ENCODE measurements at places on chromosomes 3 and 15.

GRCh38 chr3:40118091-40118490 is 191.4 kb upstream of the EIF1B start:
- DNase-seq, result no peak

DNA sequence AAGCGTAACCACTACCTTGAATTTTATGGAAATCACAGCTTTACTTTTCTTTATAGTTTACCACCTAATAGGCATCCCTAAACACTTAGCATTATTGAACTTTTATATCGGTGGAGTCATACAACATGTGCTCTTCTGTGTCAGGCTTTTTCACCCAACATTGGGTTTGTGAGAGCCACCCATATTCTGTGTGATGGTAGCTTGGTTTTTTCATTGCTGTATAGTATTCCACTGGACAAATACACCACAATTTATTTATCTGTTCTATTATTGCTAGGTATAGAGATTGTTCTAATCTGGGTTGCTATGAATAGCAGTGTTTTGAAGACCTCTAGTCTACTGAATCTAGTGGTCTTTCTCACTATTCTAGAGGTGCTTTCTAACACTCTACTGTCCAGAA is 31.6 kb upstream of the ATP1B3 start:
- DNase-seq, result no peak

DNA sequence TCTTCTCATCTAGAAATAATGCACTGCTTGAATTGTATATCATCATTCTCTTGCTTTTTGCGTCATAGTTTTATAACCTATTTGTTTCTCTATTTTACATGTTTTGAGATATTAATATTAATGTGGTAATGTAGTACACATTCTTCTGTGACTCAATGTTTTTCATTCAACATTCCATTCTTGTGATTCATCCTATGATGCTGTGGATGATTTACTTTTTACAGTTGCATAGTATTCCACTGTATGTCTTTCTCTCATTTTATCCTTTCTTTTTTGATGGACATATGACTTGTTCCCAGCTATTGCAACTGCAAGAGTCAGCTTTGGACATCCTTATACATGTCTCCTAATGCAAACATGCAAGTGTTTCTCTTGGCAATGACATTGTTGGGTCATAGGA is 20.6 kb upstream of the VEPH1 start:
- no peak for DNase-seq

DNA sequence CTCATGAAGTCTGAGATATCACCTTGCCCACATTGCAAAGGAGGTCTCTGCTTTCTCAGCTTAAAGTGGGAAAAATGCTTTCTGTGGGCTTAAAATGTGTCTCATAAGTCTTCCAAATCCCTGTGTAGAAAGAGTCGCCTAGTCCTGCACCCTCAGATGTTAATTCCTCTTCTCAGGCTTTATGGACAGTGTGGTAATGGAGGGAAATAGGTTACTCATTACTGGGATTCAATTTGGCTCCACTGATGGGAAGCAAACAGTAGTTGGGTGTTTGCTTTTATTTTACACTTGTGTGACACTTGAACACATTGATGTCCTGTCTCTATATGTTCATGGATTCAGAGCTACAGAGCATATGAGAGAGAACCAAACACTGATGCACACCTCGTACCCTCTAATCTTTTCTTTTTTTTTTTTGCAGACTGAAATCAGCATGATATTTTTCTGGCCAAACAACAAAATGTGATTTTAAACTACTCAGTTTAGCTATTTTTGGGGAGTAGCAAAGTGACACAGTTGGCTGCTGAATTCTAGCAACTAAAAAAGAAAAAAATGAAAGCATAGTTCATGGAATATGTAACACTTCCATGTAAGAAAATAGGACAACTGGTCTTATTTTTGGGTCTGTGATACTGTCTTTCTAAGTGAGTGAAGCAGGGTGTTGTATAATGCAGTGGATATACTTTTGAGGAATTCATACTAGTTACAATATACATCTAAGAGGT is 8.6 kb downstream of the PTPRG start:
- DNase-seq, result no peak

DNA sequence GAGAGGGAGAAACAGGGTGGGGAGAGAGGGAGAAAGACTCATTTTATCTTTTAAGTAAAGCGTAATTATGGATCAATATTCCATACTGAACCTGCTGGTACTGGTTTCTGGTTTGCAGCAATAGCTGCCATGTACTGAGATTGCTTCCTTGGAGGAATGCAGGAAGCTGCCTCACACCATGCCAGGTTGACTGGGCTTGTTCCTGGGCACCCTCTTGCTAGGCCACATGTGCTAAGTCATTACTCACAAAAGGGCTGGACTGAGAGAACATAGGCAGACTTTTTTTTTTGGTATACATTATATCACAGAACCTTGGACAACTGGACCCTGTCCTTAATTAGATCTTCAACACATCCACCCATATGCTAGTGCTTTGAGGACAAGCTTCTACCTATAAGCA is 193.4 kb downstream of the ZNF621 start:
- DNase-seq, result no peak

DNA sequence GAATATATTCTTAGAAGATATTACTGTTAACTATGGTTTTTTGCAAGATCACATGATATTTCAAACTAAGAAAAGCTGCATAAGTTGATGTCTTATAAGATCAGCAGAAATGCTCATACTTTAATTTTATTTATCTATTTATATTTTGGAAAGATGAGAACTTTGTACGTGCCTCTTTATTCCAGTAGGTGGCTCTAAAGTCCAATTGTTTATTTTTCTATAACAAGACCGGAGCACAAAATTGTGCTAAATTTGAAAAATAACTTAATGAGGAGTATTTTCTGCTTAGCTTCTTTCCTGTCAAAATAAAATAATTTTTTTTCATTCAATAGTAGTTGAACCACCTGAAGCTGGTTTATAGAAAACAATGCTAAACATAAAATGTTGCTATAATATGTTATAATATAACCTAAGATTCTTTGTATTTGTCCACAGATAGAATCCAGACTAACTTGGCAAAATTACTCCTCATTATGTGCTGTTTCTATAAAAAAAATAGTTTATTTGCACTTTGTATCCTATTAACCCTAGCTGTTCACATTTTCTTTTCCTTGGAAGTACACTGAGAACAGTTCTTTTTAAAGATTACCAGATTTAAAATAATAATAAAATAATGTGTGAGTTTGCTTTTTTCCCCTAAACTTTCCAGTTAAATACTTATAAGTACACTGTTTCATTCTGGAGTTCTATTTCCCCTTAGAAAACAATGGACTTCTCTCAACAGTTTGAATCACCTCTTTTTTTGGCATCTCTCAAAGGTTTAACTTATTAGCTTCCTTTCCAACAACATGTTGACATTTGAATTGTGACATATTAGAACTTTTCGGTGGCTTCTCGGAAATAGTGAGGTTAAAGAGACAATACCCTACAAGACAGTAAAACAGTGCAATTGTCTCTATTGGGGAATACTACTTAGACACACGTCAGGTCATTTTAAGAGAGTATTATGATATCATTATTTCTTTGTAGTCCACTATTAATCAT is 530.0 kb downstream of the MECOM start:
- DNase-seq, result no peak

- no peak for DNase-seq
These were observed 2.3 kb upstream of the TLE3 start for GRCh38 chr15:70099967-70100473.

DNA sequence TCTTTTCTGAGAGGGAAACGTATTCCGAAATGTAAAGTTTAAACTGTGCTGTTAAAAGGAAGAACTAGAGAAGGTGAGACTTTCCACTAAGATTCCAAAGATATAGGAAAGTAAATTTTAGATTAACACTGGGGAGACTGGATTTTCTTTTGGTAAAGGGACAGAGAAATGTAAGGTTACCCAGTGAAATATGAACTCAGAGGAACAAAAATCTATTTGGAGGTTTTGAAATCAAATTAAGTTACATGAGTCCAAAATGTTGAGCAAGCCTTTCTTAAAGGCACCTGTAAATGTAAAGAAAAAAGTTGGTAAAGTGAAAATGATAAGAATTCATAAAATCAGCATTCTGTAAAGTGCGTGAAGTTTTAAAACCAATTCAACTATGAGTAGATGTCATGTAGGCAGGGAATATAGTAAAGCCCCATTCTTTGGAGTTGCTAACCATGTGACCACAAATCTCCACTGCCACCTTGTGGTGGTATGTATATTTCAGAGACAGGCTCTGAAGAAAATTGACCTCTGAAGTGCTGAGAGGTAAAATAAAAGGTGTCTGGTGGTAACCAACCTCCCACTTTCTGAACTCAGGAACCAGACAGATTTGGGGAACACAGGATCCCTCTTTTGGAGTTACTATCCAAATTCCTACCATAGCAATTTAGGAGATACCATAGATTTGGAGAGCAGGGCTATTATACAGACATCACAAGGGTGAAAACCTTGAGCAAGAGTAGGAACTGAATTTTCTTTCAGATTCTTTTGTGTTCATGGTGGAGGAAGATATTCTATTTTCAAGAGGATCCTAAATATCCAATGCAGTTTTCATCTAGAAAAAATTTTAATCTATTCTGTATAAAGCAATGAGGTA is 215.3 kb downstream of the ROBO2 start:
- DNase-seq, result no peak

- no peak for DNase-seq
These were observed 8.3 kb upstream of the PLCH1 start for GRCh38 chr3:155753038-155753639.

- DNase-seq, result peak; percentile 62
These were observed 49.1 kb upstream of the LIMD1 start for GRCh38 chr3:45545476-45545875.

GRCh38 chr3:51955893-51956770 is 951 bp downstream of the GPR62 start:
- DNase-seq, result peak; percentile 35

DNA sequence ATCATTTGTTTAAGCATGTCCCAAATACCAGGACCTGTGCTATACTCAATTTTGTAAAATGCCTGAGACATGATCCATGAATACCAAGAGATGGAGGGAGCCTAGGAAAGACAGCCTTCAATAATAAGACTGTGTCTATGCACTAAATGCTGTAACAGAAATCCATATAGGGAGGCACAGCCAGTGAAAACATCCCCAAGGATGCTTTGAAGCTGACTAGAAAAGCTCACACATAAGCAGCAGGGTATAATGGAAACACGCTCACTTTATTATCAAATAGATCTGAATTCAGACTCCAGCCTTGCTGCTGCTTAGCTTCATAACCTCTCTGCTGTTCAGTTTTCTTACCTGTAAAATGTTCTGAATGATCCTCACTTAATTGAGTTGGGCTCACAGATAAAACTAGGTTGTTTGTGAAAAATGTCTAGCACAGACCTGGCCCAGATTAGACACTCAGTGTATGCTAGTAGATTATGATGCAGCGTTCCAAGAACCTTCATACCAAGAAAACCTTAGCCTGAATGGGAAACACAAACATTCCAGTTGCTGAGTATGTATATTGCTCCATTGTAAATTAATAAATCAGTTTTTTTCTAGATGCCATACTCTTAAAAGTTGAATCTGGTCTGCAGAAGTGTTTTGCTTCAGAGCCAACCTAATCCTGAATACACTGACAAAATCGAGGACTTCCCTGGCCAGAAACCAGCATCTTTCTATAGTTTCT is 3.8 kb upstream of the LARP6 start:
- DNase-seq, result no peak

GRCh38 chr3:157166115-157166514 is 6.2 kb upstream of the CCNL1 start:
- DNase-seq, result no peak

GRCh38 chr15:52217186-52217585 is 26.0 kb upstream of the GNB5 start:
- no peak for DNase-seq

DNA sequence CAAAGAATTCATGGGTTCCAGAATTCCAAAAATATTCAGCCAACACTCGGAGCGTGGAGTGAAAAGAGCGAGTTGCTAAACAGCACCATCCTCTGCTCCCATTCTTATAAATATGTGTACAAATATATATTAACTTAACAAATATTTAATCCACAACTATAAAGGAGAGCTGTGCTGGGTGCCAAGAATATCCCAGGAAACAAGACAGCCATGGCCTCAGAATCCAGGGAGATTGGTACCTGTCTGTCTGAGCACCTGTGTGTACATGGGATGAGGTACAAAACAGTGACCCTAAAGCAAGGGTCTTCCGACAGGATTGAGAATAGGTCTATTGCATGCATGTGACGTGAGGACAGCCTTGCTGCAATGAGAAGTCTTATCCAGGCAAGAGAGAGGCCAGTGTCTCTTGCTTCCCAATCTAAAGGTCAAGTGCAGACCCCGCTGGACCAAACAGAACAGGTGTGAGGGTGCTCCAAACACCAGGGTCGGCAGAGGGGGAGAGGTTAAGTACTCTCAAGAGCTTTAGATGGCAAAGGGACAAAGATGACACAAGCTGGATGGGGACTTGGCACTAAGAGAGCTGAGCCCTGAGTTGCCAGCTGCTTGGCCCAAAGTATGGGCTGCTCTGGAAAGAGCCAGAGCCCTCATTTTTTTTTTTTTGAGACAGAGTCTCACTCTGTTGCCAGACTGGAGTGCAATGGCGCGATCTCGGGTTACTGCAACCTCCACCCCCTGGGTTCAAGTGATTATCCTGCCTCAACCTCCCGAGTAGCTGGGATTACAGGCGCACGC is 36.2 kb downstream of the HOMER2 start:
- DNase-seq, result no peak

GRCh38 chr3:129031476-129032215 is 28.9 kb upstream of the GP9 start:
- DNase-seq, result no peak

DNA sequence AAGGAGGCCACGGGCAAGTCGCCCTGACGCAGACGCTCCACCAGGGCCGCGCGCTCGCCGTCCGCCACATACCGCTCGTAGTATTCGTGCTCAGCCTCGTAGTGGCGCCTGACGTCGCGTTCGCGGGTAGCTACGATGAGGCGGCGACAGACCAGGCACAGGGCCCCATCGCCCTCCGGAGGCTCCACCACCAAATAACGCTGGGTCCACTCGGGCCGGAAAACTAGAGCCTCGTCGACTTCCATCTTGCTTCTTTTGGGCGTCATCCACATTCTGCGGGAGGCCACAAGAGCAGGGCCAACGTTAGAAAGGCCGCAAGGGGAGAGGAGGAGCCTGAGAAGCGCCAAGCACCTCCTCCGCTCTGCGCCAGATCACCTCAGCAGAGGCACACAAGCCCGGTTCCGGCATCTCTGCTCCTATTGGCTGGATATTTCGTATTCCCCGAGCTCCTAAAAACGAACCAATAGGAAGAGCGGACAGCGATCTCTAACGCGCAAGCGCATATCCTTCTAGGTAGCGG is at the start of gene EPM2AIP1:
Gene EPM2AIP1, minus strand, starts transcription at position 326 of the 520 bp plus-strand sequence. Its CDS starts 54 bp downstream, at position 272.
- DNase-seq, result peak; percentile 100

DNA sequence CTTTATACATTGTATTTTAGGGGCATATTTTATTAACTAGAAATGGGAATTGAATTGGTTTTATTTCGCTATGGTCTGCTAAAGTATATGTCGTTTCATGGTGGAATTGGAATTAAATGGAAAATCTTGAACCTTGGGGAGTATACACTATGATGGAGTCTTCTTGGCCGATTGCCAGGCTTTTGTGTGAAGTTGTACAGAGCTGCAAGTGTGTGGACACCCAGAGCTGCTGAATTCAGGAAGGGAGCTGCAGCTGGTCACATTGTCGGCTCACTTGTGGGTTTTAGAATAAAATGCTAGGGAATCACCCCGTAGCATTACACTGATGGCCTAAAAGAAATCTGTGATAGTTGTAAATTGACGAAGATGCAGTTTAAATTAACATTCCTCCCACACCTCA is 35.1 kb downstream of the USP3 start:
- DNase-seq, result no peak
